ENCODE measurements at places on chromosomes 12 and 14. TPM values are rescaled to one million over a fixed set of nuclear protein-coding genes. Genes with fewer than 3 reads are reported as not detected.

Gene TMPRSS12
- total RNA-seq: not detected

Gene FGFR1OP2
- total RNA-seq: 44.0 TPM

Gene HOXC9
- total RNA-seq: not detected

Gene NANOG
- total RNA-seq: 0.21 TPM

DNA sequence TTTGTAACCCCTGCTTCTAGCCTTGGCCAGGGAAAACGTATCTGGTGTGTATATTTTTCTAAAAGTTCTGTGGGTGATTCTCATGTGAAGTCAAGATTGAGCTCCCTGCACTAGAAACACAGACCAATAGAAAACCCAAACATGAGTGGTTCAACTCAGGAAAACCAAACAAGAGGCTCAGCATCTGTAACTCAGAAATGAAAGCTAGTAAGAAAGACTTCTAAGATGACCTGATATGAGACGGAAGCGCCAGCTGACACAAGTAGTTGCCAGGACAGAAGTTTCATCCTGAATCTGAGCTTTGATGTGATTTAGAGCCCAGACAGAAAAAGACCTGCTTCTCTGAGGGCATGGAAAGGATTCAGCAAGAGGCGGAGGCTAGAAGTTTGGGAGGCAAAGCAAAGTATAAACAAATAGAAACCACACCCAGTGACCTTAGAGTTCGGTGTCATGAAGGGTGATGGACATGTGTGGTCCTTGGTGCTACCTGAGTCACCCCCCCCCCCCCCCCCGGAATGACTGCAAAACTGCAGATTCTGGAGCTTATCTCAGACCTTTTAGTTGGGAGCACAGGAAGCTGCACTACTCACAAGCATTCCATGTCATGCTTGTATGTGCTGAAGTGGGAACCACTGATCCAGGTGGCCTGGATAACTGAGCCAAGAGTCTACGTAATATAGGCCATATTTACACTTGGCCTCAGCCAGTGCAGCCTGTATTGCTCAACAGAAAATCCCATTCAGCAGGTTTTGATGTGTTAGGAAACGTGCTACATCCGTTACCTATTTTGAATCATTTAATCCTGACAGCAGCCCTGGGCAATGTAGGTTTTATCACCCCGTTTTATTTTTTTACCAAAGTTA is 191.3 kb downstream of the ANO6 start:
- DNase-seq: no peak

GRCh38 chr12:15534874-15535273 is 212.6 kb downstream of the PTPRO start:
- no peak for DNase-seq

DNA sequence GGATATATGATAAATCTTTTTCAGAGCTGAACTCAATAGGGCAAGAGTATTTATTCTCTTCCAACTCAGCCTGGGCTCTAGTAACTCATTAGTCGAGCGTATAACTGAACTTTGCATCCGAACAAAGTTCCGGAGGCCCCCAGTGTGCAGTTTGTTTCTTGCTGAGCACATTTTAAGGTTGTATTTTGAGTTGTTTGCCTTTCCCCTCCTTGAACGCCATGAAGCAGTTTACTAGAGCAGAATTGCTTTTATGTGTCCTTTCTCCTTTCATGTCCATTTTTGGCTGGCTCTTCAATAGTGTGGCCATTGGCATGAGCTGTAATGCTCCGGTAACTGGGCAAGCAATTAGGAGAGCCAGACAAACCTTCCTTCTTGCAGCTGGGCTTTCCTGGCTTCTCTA is 105.3 kb downstream of the WIF1 start:
- no peak for DNase-seq

DNA sequence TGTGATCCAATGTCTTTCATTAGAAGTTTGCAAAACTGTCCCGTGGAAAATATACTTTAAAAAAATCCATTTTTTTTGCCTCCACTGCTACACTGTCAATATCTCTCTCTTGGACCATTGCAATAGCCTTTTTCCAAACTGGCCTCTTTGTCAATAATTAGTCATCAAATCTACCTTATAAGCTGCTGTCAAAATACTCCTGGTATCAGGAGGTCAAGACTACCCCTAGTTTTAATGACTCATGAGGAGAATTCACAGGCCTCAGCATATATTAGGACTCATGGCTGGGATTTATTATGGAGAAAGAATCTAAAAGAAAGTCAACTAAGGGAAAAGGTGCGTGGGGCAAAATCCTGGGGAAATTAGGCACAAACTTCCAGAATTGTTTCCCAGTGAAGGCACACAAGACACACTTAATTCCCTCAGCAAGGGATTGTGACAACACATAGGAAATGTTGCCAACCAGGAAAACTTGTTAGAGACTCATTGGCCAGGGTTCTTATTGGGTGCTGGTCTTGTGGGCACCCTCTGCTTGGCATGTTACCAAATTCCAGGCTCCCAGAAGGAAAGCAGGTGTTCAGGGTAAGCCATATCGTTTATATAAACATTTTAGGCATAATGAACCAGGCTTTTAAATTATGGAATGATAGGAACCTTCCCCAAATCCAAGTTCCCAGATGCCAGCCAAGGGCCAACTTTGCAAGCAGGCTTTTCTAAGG is 56.1 kb downstream of the TMEM117 start:
- no peak for DNase-seq
